ENCODE measurements at places on chromosomes 2 and 18. TPM values are rescaled to one million over a fixed set of nuclear protein-coding genes. Genes with fewer than 3 reads are reported as not detected.

DNA sequence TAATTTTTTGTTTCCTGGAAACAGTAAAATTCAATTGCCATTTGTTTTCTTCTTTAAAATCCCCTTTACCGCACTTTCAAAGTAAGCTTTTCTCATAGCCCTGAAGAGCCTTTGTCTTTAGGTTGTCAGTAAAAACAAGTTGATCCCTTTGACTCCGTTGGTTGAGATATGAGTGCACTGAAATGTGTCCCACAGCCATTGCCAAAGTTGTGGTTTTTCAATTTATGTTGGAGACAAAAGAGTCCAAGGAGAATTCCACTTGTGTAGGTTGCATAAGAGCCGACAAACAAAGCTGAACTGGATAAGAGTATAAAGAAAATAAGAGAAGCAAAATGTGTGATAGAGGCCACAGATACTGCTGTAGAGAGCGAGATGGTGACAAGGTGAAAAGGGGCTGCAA lies 26.1 kb upstream of the HNMT start:
- DNase-seq, result no peak

DNA sequence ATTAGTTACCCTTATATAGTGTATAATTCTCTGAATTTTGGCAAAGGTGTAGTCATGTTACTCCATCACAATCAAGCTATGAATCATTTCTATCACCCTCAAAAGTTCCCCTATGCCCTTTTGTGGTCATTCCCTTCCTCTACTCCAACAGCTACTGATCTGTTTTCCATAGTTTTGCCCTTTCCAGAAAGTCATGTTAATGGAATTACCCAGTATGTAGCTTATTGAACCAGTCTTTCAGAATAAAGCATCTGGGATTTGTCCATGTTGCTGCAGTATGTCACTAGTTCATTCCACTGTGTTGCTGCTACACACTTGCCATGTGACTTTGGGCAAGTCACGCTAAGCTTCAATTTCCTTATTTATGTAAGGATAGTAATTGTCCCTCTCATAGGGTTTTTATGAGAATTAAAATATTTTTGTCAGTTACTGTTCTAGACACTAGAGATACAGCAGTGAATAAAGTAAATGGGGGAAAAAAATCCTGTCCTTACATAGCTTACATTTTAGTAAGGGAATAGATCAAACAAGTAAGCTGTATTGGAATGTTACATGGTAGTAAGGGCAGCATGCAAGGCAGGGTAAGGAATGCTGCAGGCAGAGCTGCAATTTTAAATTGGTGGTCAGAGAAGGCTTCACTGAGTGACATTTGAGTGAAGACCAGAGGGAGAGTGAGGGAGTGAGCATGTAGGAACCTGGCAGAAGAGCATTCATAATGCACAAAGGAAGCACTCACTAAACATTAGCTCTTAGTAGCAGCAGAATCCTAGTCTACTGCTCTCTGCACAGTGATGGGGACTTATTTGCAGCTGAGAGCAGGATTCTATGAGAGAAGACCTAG lies 80.3 kb upstream of the TSPYL6 start:
- DNase-seq, result no peak

- DNase-seq, result no peak
These were observed 114.5 kb downstream of the USP34 start for GRCh38 chr2:61356261-61356957.

DNA sequence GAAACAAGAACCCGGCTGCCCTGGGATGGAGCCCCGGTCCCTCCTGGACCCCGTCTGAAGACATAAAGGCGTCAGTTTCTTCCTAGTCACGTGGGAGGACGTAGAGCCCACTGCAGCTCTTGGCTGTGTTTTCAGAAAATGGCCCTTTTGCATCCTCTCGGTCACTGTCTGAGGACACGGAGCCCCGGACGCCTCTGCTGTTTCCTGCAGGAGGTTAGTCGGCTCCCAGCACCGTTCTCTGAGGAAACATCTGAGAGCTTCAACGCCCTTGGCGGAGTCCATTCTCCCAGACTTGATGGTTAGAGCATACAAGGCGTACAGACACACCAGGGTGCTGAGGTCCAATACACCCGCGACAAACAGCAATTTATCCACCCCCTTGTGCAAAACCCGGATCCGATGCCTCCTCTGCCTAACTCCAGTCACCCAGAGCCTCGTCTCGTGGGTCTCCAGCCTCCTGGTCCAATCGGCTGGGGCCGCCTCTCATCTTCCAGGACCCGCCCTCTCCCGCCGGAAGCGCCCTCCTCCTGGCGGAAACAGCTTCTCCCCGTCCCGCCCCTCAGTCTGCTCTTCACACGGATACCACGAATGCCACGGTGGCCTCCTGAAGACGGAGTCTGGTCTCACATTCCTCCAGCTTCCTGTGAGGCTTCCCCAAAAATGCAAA lies 119.4 kb downstream of the TMEM18 start:
- DNase-seq, result no peak

- DNase-seq, result no peak
These were observed 168.8 kb downstream of the THADA start for GRCh38 chr2:43427032-43427424.

- no peak for DNase-seq
These were observed 120.9 kb upstream of the DLX2 start for GRCh38 chr2:172223601-172224054.

DNA sequence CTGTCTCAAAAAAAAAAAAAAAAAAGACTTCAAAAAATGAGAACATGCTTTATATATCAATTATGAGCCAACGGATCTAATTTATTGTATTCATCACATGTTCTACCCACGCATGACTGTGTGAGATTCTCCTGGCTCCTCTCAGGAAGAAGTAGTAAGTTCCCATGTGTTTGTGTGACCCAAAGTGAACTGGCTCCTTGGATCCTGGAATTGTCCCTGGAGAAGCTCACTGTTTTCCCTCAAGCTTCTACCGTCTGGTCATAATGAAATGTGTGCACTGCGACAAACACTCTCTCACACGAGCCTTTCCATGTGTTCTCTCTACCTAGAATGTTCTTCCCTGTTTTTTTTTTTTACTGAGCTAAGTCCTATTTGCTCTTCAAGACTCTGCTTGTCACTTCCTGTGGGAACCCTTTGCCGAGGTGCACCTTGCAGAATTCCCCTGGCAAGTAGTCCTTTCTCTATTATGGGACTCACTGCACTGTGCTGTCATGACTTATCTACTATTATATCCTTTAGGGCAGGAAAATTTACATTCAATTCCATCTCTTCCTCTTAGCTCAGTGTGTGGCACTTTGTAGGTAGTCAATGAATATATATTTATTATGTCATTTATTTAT lies 83.2 kb upstream of the THOC1 start:
- DNase-seq, result no peak

DNA sequence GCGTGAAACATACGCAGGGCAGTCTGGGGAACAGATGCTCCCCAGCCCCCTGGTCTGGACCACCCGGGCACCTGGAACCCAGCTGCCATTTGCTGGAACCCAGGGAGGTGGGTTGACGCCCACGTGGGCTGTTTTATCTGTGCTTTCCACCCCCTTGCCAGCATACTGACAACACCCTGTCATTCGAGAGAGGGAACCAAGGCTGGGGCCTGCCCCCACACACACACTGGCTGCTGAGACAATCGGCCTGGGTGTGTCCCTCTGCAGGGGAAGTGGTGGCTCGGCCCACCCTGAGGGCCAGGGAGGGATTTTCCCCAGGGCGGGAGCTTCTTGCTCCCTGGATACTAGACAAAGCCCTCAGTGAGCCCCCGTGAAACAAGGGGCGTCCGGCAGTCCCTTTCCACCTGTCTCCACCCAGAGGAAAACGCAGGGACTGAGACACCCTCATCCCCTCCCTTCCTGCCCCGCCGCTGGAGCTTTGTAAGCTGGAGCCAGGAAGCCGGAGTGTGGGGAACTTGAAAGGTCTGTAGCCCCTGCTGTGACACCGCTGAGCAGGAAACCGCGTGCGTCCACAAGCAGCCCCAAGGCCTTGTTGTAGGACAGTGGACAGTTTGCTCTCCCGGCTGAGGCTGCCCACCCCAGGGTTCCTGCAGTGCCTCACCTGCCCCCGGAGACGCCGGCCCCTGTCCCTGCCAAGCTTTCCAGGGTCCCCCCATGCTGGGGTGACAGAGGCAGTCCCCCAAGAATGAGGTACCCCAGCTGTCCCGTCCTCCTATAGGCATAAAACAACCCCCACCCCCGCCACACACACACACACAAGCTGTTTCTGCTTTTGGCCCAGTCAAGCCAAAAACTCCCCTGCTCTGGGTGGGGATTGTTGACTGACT lies 14.1 kb upstream of the KLF11 start:
- peak; percentile 82 for DNase-seq

C2orf78 gene
- not detected for total RNA-seq

TEX44 gene
- total RNA-seq, result not detected

HOXD3 gene
- not detected for total RNA-seq

UPP2 gene
- total RNA-seq, result not detected

POTEC gene
- total RNA-seq, result not detected

DSG4 gene
- total RNA-seq, result not detected

GPBAR1 gene
- total RNA-seq, result 3.0 TPM

Measured in natural killer cell treated with Interleukin-12 subunit alpha and Interleukin-12 subunit beta and Interleukin-15 and Interleukin-18, amount 100 ng/mL, for 72 hours (primary cell).